Upper lobe of right lung (tissue), 1 donor: ENCODE measurements at places on chromosomes 1 and 21.

DNA sequence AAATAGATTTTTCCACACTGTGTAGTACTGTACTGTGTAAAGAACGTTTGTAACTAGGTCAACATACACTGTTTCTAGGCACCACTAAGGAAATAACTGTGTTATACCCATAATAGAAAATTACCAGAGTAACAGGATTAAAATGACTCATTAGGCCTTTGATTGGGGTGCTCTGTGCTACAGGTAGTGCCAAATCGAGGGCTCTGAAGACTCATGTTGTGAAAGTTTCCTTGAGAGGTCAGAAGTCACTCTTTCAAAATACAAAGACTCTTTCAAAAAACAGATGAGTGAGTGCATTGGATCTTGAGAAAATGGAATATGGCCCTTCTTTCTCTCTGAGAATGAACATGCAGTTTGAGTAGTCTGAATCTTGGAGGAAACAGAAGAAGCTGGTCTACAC lies 143.0 kb downstream of the MRPL39 start:
- DNase-seq = no peak

- DNase-seq = no peak
These were observed 1548.6 kb upstream of the B3GALT2 start for GRCh38 chr1:194734970-194735369.

DNA sequence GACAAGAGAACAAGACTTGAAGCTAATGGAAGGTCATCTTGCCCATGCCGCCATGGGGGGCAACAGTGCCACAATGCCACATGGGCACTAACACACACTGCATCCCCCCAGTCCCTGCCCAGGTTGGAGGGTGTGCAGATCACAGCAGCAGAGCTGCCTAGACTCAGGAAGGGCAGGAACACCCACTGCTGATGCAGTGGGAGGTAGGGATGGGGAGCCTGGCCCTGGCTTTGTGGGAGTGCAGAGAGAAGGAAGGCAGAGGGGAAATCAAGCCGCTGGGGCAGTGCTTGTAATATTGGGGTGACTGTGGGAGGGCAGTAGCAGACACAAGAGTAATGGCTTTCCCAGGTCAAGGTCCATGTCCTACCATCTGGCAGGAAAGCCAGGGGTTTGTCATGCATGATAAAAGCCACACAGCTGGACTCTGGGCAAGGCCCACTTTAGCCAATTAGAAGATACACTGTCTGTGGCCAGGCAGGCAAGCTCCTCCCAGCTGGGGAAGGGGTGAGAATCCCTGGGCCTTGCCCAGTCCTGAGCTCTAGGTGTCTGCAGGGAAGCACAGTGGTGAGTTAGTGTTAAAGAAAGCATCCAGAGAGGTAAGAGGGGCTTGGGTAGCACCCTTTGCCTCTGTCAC lies 25.4 kb upstream of the MEF2D start:
- peak; percentile 31 for DNase-seq

DNA sequence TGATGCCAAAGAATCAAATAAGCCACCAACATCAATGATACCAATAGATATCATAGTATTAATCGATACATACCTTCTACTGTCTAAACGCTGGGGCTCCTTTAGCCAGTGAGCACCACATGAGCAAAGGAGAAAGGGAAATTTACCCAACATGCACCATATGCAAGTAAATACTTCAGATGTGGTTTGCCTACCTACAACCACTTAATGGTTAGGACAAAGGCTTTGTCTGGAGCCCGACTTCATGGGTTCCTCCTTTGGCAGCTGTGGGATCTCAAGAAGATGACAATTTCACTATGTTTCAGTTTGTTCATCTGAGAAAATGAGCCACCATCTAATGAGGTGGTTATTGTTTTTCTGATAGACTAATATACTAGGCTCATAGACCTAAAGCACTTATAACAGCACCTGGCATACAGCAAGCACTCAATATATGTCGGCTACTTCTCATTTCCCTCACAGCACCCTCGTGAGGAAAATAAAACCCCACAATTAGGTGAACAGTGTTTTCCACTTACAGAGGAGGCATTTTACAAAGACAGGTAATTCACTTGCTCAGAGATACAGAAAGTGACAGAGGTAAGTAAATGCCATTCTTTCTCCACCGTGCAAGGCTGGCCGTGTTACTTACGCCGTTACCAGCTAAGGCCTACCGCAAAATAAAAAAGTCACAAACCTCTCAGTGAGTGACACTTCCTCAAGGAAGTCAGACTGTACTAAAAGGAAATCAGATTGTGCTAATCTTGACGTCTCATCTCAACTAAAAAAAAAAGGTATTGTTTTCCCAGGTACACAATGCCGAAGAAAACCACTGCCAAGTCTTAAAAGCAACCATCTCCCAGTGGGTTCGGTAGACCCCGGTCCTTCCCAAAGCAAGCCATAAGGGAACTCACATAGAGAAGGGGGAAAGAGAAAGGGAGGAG lies 1.6 kb downstream of the TTC13 start:
- no peak for DNase-seq

- DNase-seq = no peak
These were observed 26.8 kb downstream of the SLC1A7 start for GRCh38 chr1:53115403-53116306.

GRCh38 chr1:33575324-33575879 lies 103.0 kb downstream of the ZSCAN20 start:
- DNase-seq = no peak

- no peak for DNase-seq
These were observed 246.9 kb downstream of the GRIK3 start for GRCh38 chr1:36787312-36787913.

DNA sequence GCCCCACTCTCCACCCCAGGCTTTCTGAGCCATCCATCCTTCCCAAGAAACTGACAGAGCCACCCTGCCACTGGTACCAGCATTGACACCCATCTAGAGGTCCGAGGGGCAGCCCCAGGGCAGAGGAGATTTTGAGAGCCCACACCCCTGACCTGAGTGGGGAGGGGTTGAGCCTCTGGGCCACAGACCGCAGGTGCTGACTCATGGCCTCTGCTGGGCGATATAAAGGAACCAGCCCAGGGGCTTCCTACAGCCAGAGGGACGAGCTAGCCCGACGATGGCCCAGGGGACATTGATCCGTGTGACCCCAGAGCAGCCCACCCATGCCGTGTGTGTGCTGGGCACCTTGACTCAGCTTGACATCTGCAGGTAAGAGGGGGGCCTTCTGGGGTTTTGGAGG lies at the start of gene PADI4:
TSS of gene PADI4 (plus strand) at position 252 of the 400 bp plus-strand sequence. CDS start at position 278, 26 bp downstream.
- no peak for DNase-seq

DNA sequence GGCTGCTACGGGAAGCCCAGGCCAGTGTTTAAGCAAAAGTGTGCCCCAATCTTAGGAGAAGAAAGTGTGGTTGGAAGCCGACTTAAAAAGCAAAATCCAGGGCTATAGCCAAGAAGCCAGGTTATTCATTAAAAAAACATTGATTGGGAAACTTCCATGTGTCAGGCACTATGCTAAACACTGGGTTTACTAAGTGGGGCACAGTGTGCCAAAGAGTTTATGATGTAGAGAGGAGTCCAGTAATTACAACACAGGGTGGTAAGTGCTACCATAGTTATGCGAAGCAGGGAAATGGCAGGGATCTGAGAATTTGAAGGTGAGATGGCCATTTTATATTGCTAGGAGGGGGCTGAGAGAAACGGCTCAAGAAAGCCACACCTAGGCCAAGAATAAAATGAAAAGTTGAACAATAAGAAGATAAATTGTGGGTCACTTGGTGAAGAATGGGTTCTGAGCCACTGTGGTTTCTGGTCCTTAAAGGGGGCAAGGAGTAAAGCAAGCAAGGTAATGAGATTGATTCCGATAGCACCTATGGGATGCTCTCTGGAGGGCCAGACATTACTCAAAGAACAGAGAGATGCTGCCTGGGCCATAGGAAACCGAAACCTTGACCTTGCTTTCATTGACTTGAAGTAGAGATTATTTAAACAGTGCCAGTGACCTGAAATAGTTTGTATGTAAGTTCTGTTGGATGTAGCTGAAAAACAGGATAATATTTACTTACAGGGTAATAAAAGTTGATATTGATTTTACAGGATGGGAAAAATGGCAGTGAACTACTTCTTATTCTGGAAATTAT lies 177.8 kb downstream of the GIPC2 start:
- DNase-seq = no peak

GRCh38 chr1:91781371-91781825 lies 104.6 kb downstream of the TGFBR3 start:
- DNase-seq = no peak

DNA sequence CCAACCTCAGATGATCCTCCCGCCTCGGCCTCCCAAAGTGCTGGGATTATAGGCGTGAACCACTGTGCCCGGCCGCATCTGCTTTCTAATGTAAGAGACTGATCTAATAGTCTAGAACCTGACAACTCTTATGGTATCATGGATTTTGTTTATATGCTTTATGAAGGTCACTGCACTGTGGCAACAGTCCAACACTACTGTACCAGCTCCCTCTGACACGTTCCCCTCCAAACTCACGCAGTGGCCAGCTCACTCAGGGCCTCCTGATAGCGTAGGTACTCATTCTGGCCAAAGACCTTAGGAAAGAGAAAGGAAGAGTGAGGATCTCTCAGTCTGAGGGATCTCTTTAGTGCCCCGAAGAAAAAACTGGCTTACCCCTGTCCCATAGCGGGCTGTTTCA lies 6.0 kb upstream of the CFAP141 start:
- DNase-seq = no peak

DNA sequence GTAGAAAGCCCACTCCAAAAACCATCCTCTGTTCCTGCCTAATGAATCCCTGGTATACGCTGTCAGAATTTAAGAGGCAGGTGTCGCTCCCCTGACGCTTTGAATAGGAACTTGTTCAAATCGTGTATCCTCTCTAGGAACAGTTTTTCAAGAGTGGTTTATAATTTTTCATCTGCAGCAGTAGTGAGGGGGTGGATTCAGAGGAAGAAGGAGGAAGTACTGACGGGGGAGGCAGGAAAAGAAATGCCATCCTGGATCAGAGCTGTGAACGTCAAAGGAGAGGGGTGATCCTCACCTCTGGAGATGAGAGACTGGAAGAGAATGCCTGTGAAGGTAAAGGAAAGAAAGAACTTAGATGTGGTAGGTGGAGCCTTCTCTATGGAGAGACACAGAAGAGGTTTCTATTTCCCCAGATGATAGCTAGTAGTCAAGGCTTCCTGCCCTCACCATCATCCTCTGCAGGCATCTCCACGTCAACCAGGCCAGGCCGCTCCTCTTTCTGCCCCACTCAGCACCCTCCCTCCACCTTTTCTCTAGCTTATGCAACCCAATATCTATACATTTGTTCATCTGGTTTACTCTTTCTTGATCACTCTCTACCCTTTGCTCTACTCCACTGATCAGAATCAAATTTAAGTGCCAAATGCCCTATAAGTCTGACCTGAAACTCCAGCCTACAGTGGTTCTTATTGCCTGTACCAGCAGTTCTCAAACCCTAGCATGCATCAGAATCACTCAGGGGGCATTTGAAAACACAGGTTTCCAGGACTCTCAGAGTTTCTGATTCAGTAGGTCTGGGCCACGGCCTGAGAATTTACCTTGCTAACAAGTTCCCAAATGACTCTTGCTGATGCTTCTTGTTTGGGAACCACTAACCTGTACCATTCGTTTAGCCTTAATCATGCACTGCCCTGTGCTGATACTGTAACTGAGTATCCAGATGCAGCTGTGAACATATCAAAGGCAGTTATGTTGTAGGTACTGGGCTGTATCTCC lies 13.1 kb upstream of the BCL9 start:
- DNase-seq = no peak

GRCh38 chr1:46248122-46248920 lies 758 bp downstream of the RAD54L start:
- DNase-seq = no peak

GRCh38 chr21:46126309-46127238 lies 28.7 kb downstream of the COL6A2 start:
- DNase-seq = peak; percentile 55

- DNase-seq = no peak
These were observed 64.2 kb downstream of the IRF2BP2 start for GRCh38 chr1:234545517-234546386.

GRCh38 chr21:41509733-41510132 lies 1.8 kb upstream of the TMPRSS2 start:
- no peak for DNase-seq

DNA sequence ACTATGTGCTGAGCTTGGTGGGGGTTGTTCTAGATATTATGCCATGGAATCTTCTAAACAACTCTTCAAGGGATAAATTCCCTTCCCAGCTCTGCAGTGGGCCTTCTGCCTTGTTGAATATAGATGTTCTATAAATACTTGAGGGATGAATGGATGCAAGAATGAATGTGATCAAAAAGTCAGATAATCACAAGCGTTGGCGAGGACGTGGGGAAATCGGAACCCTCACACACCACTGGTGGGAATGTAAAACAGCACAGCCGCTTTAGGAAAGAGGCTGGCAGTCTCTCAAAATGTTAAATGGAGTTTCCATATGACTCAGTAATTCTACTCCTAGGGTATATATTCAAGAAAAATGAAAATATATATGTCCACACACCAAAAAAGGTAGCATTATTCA lies 19.0 kb downstream of the SDC3 start:
- DNase-seq = no peak
